ENCODE measurements at places on chromosomes 1 and 21.

- no peak for DNase-seq
Observed at GRCh38 chr21:34022627-34023335, 50.6 kb upstream of the MRPS6 start.

GRCh38 chr1:241857131-241857530 lies 9.1 kb downstream of the EXO1 start:
- DNase-seq, result no peak

GRCh38 chr1:162687870-162688269 lies 55.6 kb downstream of the DDR2 start:
- no peak for DNase-seq

DNA sequence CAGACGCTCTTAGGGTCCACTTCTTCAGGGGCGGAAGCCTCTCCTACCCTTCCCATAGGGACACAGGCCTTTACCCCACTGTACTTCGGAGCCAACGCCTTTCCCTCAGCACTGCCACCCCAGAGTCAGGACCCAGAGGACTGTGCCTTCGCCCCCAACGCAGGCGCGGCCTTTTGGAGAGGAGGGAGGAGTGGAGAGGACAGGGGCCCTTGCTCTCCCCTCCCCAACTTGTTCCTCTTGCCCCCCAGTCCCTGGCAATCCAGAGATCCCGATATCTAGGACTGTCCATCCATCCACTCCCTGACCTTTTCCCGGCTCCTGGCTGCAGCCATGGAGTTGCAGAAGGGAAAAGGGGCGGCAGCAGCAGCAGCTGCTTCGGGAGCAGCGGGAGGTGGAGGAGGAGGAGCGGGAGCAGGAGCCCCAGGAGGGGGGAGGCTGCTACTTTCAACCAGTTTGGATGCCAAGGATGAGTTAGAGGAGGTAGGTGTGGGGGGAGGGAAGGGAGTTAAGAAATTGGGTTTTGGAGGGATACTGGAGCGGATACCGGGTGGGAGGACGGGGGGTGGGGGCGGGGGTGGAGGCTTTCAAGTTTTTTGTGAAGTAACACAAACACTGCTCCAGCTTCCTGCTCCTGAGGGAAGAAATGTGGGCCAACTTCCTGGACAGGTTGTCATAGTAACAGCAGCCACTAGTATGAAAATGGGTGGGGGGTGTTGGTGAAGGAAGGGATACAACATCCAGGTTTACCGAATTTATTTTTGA lies 636 bp downstream of the INTS3 start:
- peak; percentile 9 for DNase-seq
